Fibroblast of lung (primary cell): ENCODE measurements at places on chromosomes 16 and 17. TPM values are rescaled to one million over a fixed set of nuclear protein-coding genes. Genes with fewer than 3 reads are reported as not detected.

- no peaks in the 10 kb centered on the region for H3K4me1 ChIP-seq
- DNase-seq: no peak
- no peaks in the 10 kb centered on the region for H3K27me3 ChIP-seq
- no peak overlapping the region for H3K4me3 ChIP-seq
Observed at GRCh38 chr17:46127524-46127923, 65.7 kb downstream of the KANSL1 start.

DNA sequence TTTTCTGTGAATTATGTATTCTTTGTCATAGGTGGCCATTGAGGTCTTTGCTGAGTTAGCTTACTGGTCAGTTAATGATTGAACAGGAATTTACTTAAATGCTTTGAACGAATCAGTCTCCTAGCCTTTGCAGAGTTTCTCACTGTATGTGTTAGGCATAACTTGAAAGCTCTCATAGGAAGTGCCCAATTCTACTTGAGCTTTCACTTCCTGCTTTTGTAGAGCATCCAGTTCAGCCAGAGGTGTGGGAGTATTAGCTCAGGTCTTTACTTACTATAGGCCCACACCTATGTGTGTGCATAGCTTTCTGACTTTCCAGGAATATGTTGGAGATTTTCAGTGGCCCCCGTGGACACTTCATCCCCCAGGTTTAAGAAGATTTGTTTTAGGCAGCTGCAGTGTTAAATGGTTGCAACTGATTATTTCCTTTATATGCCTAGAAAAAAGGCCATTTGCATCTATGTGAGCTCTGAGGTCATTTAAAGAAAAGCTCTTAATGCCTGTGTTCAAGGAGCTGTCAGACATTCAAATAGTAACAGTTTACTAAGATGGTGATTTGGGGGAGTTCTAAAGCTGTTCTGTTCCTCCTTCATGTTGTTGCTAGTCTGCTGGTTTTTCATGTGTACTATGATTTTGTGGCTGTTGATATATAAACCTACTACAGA is 62.3 kb downstream of the PHKB start:
- H3K4me1 ChIP-seq: peaks cover 2% of the 10 kb centered on the region
- H3K27me3 ChIP-seq: no peaks in the 10 kb centered on the region
- no peak overlapping the region for H3K27ac ChIP-seq

- no peaks in the 10 kb centered on the region for H3K4me1 ChIP-seq
- peaks cover 22% of the 10 kb centered on the region for H3K36me3 ChIP-seq
- DNase-seq: no peak
Observed at GRCh38 chr17:78075011-78075410, 53.5 kb downstream of the TMC6 start.

DNA sequence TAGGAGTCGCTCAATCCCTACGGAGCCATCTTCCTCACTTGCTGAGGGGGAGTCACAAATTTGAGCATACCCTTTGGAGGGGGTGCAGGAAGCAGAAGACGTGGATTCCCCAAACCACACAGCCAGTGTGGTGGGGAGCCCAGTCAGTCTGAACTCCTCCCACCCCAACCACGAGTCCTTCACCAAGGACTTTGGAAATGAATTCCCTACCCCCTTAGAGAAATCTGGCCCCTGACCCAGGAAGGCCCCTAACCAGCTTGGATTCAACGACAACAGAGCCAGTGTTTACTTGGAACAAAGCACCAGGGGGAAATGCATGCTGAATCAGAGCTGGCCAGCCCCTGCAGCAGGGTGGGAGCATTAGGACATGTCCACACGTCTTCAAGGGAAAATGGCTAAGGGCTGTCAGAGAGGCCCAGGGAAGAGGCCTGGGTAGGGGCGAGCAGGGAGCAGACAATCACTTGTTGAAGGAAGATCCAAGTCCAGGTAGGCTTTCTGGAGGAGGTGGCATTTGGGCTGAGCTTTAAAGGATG is 5.5 kb upstream of the TMEM92 start:
- DNase-seq: no peak
- H3K27me3 ChIP-seq: no peaks in the 10 kb centered on the region
- no peak overlapping the region for H3K4me3 ChIP-seq
- no peak overlapping the region for H3K27ac ChIP-seq
- no peaks in the 10 kb centered on the region for H3K36me3 ChIP-seq
- peaks cover 46% of the 10 kb centered on the region for H3K4me1 ChIP-seq

DNA sequence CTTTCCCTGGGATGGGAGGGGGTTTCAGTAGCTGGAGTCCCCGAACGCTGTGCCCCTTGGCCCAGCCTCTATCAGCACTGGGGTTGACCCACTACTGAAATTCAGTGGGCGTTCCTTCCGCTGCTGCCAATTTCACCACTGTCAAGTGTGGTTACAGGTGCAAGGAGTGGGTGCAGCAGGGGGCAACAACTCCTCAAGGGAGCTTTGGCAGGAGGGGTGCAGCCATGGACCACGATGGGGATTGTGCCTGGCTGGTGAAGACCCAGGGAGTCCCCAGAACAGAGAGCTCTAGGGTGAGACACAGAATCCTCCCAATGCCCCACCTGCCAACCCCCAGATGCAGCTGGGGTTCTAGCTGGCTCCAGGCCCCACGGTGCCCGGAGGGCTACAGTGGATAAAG is 123.5 kb upstream of the SDK2 start:
- H3K27me3 ChIP-seq: no peaks in the 10 kb centered on the region
- no peak overlapping the region for H3K4me3 ChIP-seq
- no peaks in the 10 kb centered on the region for H3K36me3 ChIP-seq
- DNase-seq: no peak
- peaks cover 3% of the 10 kb centered on the region for H3K4me1 ChIP-seq
- H3K27ac ChIP-seq: no peak overlapping the region

DNA sequence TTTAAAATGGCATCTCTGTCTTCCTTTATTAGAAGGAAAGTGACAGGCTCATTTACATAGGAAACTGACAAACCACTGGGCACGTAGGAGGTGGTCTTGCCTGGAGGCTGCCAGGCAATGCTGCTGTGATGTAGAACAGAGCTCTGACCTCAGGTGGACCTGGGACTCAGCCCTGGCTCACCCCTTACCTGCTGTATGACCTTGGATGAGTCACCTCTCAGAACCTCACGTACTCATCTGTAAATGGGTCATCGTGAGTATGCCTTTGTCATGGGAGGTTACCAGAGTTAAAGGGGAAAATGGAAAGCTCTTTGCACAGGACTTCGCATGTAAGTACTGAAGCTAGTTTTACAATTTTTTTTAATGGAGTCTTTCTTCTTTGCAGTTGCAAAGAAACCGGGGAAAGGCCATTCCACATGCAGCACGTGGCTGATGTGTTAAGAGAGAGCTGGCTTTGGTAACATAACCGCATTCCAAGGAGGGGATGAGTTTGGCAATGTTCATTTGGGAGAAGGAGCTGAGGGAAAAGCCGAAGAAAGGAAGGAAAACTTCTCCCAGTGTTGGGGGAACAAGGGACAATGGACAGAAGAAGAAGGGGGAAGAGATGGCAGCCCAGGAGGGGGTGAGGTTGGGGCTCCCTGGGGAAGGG is 37.4 kb upstream of the LONP2 start:
- H3K4me3 ChIP-seq: no peak overlapping the region
- no peak for DNase-seq
- no peaks in the 10 kb centered on the region for H3K4me1 ChIP-seq

GRCh38 chr17:72631568-72631948 is 460.9 kb downstream of the SLC39A11 start:
- H3K27me3 ChIP-seq: no peaks in the 10 kb centered on the region
- DNase-seq: no peak
- no peak overlapping the region for H3K27ac ChIP-seq
- H3K36me3 ChIP-seq: no peaks in the 10 kb centered on the region

- DNase-seq: no peak
- no peaks in the 10 kb centered on the region for H3K4me1 ChIP-seq
- H3K36me3 ChIP-seq: peaks cover 59% of the 10 kb centered on the region
- H3K4me3 ChIP-seq: no peak overlapping the region
- H3K27me3 ChIP-seq: no peaks in the 10 kb centered on the region
- no peak overlapping the region for H3K27ac ChIP-seq
Observed at GRCh38 chr17:50076591-50077235, 18.4 kb upstream of the PDK2 start.

DNA sequence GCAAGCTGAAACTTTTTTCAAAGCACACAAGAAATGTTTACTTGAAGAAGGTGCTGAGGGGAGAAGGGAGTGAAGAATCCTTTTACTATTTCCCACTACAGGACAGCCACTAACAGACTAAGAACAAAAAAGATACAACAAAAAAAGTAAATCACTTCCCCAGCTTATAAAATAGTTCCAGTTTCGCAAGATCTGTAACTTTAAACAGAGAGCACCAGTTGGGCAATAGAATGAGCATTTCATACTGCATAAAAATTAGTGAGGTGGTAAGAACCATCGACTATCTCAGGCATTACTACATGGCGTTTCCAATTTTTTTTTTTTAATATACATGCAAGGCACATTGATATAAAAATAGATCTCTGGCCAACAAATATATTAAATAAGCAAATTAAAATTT is 11.1 kb downstream of the CRYBA1 start:
- H3K27me3 ChIP-seq: no peaks in the 10 kb centered on the region
- DNase-seq: no peak
- peaks cover 10% of the 10 kb centered on the region for H3K4me1 ChIP-seq
- H3K27ac ChIP-seq: no peak overlapping the region

The MPV17L gene
- 0.66 and 0.77 TPM in 2 replicates for total RNA-seq

The CACNG5 gene
- not detected in 2 replicates for total RNA-seq

The ARL17B gene
- total RNA-seq: 1.8 and 6.1 TPM in 2 replicates

The DNAAF8 gene
- total RNA-seq: 0.26 and 0.50 TPM in 2 replicates

The ATP2A3 gene
- 5.9 and 12.4 TPM in 2 replicates for total RNA-seq
